ENCODE measurements at places on chromosomes 7 and 10.

DNA sequence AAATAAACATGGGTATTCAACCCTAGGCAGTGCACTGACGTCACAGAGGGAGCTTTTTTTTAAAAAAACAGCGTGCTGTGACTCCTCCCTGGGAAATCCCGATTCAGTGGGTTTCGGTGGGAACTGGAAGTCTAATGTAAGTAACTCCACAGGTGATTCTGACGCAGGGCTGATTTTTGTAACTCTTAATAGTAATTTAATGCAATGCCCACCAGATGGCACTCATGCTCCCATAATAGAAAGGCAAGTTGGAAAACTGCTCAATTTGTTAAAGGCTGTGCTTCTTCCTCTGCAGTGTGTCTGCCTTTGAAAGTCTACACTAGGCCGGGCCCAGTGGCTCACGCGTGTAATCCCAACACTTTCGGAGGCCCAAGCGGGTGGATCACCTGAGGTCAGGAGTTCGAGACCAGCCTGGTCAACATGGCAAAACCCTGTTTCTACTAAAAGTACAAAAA lies 10.9 kb upstream of the RSU1 start:
- DNase-seq, result peak; percentile 4

- no peak for DNase-seq
Observed at GRCh38 chr10:23035569-23035968, 59.8 kb upstream of the MSRB2 start.

- DNase-seq, result no peak
Observed at GRCh38 chr10:90884431-90884830, 12.7 kb downstream of the RPP30 start.

GRCh38 chr10:125023862-125024496 lies 82.1 kb downstream of the ZRANB1 start:
- DNase-seq, result peak; percentile 41

GRCh38 chr7:41979834-41980307 lies 257.1 kb downstream of the GLI3 start:
- no peak for DNase-seq

- DNase-seq, result no peak
Observed at GRCh38 chr10:88986549-88987242, 3.9 kb upstream of the FAS start.

- DNase-seq, result no peak
Observed at GRCh38 chr10:63388421-63389031, 77.3 kb downstream of the JMJD1C start.

GRCh38 chr7:2616387-2617324 lies 15.1 kb upstream of the TTYH3 start:
- DNase-seq, result no peak

- no peak for DNase-seq
Observed at GRCh38 chr7:111437736-111438135, 124.6 kb downstream of the IMMP2L start.

GRCh38 chr7:22586786-22587140 lies 86.8 kb upstream of the STEAP1B start:
- no peak for DNase-seq

DNA sequence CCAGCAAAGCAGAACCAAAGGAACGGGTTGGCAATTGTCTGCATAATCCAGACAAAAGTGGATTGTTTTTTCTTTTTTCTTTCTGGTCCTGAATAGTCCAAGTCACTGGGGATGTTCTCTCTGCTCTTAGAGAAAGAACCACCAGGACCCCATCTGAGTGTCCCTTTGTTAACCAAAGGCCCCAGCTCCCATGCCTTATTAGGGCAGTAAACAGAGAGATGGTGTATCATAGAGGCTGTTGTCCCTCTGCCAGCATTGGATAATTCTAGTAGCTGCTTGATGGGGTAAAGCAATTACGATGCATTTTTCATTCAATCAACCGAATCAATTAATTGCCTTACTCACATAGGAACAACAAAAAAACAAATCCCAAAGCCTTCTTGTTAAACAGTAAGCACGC lies 213.0 kb downstream of the BUB3 start:
- no peak for DNase-seq

DNA sequence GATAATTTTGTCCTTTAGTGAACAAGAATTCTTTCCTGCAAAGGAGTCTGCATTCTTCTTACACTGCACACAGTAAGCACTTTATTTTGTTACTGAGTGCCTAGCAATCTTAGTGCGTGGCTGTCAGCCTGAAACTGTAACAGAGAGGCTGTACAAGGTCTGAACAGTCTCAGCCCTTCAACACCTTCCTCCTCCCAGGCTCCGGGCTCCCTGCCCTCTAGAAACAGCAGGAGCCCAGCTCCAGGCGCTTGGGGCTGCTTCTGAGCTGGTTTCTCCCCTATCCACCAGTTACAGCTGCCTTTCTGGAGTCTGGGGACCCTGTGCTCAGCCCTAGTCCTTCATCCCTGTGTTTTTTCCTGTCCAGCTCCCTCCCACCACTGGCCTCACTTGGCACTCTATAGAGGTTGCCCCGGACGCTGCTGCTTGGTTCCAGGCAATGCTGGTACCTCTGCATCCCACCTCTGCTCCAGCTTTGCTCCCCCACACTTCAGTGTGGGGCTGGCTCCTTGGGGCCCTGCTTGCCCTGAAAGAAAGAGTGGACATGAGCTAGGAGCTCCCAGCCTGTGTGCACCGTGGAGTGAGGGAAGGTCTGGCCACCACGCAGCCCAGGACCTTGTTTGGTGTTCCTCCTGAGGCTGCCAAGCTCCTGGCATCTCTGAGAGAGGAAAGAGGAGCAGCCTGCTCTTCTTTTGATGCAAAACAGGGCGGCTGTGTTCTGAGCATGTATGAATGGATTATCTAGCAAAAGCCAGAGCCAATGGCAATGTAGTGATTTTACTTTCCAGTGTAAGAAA lies 251.2 kb upstream of the GRB10 start:
- no peak for DNase-seq

GRCh38 chr7:79352323-79352722 lies 101.1 kb downstream of the MAGI2 start:
- DNase-seq, result no peak

GRCh38 chr10:60434418-60435046 lies 44.9 kb upstream of the ANK3 start:
- DNase-seq, result no peak

DNA sequence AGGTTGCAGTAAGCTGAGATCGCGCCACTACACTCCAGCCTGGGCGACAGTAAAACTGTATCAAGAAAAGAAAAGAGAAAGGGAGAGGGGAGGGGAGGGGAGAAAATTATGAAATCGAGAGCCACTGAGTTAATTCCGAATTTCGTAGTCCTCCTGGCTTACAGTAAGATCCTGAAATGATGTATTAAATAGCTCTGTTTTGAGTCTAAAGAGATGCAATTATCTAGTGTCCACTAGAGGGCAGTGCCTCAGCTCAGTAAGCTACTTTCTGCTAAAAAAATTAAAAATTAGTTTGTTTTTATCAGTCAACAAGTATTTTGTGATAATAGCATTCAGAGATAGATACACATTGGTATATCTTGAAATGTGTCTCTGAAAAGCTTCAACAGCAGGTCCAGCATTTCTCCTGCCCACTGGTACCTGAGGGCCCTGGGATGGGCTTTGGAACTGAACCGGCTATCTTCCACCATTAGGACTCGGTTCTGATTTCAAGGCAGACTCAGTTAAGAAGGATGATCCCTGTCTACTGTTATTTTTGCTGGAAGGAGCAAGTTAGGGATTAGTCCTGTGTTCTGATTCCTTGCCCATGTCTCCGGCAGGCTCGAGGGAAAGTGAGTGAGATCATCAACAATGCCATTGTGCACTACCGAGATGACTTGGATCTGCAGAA lies 19.5 kb downstream of the TSPAN33 start:
- no peak for DNase-seq

DNA sequence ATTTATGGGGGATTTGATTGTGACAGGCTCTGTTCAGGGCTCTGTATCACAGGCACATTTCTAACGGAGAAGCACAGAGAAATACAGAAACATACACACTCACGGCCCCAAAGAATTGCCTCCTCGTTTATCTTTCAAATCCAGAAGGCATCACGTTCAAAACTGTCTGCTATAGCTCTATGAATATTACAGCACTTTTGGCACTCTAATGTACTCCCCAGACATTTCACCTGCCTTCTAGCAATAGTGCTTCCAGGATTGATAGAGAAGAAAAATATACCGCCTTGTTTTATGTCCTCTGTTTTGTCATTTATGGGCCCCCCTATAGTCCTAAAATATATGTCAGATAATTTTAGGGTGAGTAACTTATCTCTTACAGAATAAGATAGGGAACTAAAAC lies 947.5 kb downstream of the ANKRD7 start:
- no peak for DNase-seq

DNA sequence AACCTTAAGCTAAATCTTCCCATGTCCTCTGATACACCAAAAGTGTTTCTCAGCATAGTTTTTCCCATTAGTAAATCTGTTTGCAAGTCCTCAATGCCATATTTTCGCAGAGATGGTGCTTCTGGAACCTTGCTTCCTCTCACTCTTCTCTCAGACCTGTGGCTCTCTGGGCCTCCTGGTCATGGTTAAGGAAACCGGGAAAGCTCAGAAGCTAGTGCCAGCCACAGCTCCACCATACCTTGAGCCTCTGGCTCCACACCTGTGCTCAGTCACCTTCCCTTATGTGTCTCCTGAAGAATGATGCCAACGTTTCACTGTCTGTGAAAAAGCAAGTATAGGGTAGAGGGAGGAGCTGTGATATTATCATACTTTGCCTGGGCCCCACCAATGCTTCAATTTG lies 149.6 kb downstream of the CYP26A1 start:
- DNase-seq, result no peak

DNA sequence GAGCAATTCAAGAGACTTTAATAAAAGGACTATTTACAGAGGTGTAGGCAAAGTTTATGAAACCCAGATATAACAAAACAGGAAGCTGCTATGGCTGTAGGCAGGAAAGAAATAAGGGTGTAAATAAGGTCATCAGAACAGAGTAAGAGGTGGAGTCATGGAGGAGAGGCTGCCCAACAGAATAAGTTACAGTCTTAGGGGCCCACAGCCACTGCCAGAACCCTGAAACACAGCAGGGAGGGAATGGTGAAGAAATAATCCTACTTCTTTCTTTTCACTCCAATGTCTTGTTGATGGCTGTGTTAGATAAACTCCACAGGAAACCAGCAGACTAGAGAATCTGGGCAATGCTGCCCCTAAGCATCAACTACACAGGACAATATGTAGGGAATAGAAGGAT lies 155.8 kb upstream of the TAC1 start:
- DNase-seq, result no peak

DNA sequence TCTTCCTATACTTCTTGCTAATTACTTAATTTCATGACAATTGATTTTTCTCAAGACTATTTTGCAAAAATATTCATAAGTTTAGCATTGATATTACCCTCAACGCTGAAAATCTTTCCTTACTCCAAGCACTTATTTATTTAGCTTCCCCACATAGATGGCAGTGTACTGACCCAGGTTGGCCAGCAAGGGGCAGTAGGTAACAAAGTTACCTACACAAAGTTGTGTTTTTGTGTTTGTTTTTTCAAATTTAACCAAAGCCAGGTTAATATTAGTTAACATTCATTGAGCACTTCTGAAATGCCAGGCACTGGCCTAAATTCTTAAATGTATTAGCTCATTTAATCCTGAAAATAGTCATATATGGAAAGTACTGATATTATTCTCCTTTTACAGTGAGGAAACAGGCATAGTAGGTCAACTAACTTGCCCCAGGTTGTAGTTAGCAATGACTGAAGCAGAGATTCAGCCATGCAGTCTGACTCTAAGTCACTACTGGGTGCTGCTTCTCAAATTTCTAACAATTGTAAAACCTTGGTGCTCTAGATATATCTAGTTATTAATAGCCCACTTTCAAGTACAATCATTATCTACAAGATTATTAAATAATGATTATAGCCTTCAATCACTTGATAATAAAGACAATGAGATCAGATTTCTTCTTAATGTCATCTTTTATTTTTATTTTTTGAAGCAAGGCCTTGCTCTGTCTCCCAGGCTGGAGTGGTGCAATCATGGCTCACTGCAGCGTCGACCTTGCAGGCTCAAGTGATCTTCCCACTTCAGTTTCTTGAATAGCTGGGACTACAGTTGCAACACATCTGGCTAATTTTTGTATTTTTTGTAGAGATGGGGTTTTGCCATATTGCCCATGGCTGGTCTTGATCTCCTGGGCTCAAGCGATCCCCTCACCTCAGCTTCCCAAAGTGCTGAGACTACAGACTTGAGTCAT lies 5.8 kb upstream of the GGCT start:
- DNase-seq, result no peak

GRCh38 chr7:5687936-5688630 lies 93.4 kb downstream of the RNF216 start:
- DNase-seq, result no peak

DNA sequence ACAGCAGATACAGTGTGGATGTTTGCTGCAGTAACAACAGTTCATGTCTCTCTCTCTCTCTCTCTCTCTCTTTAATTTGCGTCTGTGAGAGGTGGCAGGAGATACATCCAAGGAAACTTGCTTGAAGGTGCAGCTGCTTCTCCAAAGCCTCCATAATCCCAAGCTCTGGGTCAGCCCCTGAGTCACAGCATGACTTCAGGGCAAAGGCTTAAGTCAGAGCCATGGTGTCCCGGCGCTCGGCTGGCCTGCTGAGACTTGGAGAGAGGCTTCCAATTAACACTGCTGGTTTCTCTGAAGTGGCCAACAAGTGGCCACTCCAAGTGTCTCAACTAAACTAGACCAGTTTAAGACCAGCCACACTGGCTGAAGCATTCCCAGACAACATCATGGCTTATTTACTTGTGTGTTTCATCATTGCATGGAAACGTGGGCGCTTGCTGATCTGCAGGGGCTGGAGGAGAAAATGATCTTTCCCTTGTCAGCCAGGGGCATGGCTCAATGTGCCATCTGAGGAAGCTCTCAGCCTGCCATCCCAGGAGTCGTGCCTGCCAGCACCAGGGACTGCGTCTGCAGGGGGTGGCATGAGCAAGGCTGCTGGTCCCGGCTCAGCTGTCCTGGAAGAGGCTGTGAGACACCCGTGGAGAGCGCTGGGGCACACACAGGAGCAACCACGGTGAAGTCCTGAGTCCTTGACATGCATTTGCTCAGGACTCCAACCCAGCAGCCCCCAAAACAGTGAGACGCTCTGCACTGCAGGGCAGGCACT lies 254.2 kb downstream of the COBL start:
- DNase-seq, result peak; percentile 11

- no peak for DNase-seq
Observed at GRCh38 chr7:128827971-128828711, 2.1 kb upstream of the FLNC start.

DNA sequence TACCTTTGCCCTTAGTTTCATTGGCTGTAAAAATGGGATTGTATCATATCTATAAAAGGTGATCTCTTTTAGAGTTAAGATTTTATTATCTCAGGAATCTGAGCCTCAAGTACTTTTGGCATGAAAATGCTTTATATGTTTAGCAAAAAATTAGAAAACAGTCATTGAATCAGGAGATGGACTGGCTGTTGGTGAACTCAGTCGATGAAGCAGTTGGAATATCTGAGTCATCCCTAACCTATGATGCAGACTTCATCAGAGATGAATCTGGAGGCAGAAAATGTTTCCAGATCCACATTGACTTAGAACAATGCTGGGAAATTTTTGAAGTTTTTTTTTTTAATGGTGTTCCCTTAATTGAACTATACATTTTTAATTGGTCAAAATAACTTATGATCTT lies 228.5 kb downstream of the SLC25A13 start:
- no peak for DNase-seq

Measured in NCI-H187 treated with DMSO at 0.1 percent for 48 hours (cell line).